ENCODE measurements at places on chromosomes 6 and 20.

DNA sequence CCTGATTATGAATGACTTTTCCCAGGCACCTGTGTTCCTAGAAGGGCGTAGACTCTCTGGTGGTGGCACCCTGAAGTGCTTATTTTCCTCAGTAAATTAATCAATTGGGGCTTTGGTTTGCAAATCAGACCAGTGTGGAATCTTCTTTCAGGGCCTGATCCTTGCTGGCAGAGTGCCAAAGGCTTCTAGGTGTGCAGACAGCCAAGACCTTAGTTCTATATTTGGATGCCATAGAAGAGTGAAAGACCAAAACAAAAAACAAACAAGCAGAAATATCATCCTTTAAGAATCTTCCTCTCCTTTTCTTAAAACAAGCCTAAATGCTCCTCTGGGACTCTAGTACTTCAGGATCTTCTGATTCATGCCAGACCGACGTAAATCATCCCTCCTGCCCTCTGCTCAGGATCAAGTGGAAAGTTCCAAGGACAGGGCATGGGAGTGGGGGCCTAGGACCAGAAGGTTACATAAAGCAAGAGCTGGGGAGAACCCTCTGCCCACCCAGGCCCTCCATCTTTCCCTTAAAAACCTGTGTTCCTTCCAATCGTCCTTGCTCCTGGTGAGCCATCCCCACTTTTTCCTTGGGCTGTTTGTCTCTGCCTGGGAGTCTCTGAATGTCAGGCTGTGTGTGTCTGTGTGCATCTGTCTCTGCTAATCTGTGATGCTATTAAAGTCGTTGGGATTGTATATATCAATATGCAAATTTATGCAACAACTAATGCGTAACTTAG lies 70.5 kb upstream of the MYLIP start:
- DNase-seq = peak; percentile 0

DNA sequence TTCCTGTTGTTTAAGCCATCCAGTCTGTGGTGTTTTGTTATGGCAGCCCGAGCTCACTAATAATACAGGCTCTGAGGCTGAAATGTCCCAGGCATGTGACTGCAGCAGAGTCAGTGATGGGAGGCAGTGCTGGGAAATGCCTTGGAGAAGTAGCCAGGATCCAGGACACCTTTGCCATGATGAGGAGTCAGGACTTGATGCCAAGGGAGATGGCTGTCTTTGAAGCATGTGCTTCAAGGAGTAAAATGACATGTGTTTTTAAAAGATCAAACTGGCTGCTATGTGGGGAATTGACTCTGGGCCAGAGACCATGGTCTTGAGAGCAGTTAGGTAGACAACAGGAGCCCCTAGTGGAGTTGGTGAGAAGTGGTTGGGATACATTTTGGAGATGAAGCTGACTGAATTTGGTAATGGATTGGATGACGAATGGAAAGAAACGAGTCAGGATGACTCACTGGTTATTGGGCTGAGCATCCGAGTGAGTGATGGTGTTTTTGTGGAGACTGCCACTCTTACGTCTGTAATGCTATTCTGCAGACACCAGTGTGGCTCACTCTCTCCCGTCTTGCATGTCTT lies 322.2 kb downstream of the PLCB1 start:
- DNase-seq = peak; percentile 15

DNA sequence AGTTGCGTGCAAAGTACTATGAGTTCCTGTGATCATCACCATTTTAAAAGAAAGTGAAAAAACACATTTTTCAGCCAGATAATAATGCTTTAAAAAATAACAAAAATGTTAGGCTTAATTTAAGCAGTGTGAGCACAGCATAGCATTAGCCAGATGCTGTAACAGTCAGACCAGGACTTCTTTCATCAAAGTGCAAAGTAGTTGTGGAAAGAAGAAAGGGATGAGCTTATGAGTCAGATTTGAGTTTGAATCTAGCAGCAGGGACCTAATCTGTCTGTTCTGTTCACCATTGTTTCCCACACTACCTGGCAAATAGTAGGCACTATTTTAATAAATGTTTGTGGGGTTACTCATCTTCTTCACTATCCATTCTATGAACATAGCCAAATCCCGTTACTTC lies 70.1 kb downstream of the KLHL32 start:
- no peak for DNase-seq

DNA sequence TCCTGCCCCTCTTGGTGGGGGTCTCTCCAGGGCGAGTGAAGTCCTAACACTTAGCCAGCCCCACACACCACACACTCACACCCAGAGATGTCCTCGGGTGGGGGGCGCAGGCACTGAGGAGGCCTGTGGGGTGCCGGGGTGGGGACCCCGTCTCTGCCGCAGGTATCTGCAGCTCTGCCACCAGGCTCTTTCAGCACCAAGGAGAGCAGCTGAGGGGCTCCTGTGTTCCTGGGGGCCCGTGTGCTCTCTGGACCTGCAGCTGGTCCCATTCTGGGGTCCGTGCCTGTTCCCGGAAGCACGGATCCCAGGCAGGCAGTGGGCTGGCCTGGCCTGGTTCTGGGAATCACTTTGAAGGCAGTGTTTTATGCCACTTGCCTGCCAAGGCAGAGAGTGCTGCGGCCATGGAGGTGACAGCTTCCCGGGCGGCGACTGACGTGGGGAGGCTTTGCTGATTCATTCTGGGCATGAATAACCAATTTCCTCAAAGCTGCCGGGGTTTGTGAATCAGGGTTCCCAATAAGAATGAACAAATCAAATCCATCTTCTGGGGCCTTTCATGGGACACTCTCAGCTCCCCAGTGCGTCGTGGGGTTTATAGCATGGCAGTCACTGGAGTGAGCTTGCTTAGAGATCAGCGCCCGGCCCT lies 54.4 kb upstream of the SLCO4A1 start:
- no peak for DNase-seq

GRCh38 chr6:140303218-140303949 lies 928.9 kb upstream of the CITED2 start:
- DNase-seq = no peak

DNA sequence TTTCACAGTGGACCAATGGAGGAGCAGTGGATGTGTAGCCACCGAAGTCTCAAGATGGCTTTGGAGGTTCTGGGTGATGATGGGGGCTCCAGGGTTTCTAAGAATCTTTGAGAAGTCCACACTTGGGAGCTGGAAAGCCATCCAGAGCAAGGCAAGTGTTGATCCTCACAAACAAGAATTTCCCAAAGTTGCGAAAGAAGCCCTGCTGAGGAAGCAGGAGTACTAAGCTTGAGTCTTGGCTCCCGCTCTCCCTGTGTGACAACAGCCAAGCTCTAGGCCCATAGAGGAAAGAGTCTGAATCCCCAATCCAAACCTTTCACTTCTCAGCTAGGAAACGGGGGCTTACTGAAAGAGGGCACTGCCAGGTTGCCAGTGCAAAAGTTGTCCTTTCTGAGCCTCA lies 106.0 kb downstream of the EDN3 start:
- DNase-seq = no peak

DNA sequence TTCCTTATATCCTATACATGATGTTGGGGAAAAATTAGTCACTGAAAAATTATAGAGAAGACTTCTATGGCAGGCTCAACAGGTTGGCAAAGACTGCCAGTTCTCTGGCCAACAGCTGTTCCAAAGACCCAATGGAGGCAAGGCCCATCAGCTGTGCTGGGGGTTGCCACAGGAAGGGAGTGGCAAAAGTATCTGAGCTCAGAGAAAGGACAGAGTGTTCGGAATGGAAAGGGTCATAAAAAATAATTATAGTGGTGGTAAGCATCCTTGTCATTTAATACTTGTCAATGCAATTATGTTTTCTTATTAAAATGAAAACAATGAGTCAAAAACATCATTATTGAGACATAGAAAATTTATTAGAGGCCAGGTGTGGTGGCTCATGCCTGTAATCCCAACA lies 36.1 kb downstream of the FASTKD5 start:
- DNase-seq = no peak

DNA sequence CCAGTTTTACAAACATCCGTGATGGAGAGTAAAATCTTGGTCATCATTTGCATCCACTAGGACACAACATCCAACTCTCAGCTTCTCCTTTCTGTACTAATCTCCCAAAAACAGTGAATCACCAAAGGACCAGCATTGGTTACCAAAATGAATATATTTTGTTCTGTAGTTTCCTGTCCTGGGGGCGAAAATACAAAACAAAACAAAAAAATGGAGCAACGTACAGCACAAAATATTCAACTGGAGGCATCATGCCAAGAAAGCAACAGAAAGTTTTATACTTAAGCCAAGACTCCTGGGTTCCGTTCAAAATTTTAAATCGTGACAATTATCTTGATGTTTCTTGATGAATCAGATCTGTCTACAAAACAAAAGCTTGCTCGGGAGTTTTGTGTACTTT lies 126.6 kb upstream of the CCDC28A start:
- DNase-seq = no peak

- DNase-seq = peak; percentile 89
Observed at GRCh38 chr6:156280065-156280464, 497.1 kb upstream of the ARID1B start.

DNA sequence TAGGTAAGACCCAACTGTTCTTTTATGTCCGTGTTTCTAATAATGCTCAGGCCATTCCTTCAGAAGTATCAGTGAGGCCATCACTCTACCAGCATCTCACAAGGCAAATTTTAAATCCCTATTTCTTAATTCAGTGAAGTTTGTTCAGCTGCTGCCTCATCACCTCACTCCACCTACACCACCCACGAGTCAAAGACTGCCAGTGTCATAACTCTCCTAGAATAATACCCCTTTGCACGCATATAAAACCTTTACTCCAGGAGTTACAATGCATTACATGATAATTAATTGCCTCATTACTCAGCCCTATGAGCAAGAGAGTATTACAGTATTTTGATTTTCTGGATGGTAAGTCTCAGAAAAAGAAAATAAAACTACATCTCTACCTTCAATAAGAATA lies 793.6 kb downstream of the TFAP2A start:
- no peak for DNase-seq

DNA sequence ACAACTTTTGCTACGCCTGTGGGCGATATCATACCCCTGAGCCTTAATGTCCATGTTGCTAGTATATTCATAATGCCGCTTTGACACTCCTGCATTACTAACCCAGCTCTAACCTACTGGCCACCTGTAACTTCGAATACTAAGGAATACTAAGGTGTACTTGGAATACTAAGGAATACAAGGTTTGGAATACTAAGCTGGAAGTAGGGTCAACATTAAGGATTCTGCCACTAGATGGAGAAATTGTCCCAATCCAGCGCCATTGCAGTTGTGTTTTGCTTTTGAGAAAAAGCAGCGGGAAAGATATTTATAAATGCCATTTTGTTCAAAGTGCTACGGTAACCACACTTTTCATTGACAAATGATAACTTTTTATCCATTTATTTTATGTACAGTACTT lies 10.7 kb downstream of the TBXT start:
- DNase-seq = no peak

DNA sequence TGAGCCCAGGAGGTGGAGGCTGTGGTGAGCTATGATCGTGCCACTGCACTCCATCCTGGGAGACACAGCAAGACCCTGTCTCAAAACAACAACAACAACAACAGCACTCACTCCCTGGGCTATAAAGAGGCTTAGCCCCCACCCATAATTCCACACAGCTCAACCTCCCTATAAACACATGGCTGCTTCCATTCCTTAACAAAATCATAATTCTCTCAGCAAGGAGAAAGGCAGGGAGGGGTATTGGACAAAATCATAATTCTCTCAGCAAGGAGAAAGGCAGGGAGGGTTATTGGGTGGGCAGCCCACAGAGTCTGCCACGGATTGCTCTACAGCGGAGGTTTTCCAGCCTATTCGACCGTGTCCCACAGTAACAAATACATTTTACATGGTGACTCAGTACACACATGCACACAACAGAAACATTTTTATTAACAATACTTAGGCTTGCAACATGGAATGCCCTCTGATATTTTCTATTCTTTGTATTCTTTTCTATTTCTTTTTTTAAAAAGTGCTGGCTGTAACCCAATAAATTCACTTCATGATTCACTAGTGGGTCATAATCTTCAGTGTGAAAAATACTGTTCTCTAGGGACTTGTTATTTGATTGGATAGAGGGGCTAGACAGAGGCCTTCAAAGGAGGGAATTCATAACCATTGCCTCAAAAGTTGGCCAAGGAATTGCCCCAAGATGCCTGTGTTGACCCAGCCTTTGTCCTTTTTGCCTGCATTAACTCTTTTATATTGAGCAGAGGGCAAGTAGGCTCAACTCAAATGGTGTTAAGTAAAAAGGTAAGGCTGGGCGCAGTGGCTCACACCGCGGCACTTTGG lies 50.6 kb upstream of the ZMYND8 start:
- no peak for DNase-seq

DNA sequence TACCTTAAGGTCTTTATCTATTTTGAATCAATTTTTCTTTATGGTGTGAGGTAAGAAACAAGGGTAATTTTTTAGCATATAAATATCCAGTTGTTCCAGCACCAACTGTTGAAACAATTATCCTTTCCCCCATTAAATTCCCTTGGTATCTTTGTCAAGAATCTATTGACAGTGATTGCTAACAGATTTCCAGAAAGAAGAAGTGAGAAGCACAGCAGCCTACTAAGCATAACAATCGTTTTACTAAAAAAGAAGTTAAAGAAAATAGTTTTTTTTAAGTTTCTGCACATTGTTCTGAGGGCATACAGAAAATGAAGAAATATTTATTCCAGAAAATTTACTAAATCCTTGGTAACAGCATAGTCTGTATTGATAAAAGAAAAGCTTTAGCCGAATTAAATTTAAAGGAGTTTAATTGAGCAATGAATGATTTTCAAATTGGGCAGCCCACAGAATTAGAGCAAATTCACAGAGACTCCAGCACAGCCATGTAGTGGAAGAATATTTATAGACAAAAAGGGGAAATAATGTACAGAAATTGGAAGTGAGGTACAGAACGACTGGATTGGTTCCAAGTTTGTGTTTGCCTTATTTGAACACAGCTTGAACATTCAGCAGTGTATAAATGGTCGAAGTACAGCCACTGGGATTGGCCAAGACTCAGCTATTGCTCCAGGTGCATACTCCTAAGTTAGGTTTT lies 97.9 kb upstream of the UST start:
- DNase-seq = no peak

- peak; percentile 94 for DNase-seq
Observed at GRCh38 chr6:158758941-158759479, 60.2 kb downstream of the EZR start.

DNA sequence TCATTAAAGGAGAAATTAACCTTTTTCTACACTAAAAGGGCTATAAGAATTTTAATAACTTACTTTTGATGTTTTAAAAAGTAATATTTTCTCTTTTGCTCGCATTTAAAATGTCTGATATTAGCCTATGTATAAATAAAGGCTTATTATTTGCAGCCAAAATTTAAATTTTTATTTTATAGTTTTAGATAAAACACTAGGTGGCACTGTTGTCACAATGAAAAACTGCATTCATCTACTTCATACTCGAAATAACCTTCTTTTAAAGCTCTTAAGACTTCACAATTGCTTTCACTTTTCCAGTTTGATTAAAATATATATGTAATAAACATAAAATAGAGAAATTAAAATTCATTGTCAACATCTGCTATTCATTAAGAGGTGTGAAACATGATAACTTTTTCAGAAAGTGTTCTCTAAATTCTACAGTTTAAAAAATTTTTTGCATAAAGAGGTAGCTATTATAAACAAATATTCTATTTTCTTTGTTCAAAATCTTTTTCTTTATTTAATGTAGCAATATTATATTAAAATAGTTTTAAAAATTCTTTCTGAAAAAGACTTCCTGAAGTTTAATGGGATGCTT lies 78.8 kb upstream of the DEFB112 start:
- no peak for DNase-seq

GRCh38 chr6:44245391-44245911 lies 1.4 kb upstream of the HSP90AB1 start:
- DNase-seq = no peak
